ENCODE measurements at places on chromosomes 2 and 18. TPM values are rescaled to one million over a fixed set of nuclear protein-coding genes. Genes with fewer than 3 reads are reported as not detected.

The TUBB8B gene
- not detected for total RNA-seq

The NAB1 gene
- total RNA-seq, result 35.4 TPM

The SLC40A1 gene
- 30.3 TPM for total RNA-seq

The MPPE1 gene
- 39.9 TPM for total RNA-seq

All from cardiac septum (tissue), 1 donor.